ENCODE measurements at places on chromosomes 2 and 18.

GRCh38 chr2:65922794-65923193 is 490.4 kb upstream of the SPRED2 start:
- no peak for DNase-seq

- DNase-seq, result no peak
Measured at GRCh38 chr18:62586151-62586774, 63.4 kb downstream of the ZCCHC2 start.

GRCh38 chr2:18986046-18986445 is 372.4 kb downstream of the OSR1 start:
- no peak for DNase-seq

DNA sequence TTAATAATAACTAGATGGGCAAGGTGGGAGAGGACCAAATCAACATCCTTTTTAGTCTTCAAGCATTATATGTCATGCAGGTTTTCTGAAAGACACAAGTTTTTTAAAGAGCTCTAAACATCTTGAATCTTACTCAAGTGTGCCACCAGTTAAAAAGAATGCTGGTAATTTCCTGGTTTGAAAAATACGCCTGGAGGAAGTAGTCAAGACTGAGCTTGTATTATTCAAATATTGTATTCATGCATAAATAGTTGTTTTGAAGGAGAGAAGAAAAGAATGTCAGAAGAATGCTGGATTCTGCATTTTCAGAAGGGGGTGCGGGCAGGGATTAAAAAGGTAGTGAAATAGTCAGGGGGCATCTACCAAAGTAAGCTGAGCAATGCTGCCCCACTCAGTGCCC is 90.7 kb downstream of the WDPCP start:
- DNase-seq, result no peak

DNA sequence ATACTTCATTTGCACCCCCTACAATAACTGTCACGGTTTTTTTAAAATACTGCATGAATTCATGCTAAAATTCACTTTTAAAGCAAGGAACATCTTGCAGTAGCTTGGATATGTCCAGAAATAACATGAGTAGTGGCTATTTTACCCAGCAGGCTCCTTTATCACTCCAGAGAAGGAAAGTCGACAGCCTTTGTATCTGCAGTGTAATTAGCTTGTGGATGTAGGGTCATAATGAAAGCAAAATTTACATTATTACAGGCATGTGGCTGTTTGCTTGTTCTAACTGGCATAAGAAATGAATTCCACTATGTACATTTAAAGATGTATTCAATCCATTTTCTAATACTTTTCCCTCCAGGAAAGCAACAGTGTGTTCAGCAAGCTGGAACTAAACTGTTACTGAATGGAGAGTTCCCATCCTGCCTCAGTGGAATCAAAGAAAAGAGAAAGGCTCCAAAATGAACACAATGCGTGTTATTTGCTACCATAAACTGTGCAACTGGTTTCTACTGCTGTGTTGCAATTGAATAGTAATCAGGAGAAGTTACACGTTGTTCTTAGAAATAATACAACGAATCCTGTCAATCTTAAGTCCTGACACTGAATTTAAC is 321.2 kb upstream of the VRK2 start:
- DNase-seq, result no peak

DNA sequence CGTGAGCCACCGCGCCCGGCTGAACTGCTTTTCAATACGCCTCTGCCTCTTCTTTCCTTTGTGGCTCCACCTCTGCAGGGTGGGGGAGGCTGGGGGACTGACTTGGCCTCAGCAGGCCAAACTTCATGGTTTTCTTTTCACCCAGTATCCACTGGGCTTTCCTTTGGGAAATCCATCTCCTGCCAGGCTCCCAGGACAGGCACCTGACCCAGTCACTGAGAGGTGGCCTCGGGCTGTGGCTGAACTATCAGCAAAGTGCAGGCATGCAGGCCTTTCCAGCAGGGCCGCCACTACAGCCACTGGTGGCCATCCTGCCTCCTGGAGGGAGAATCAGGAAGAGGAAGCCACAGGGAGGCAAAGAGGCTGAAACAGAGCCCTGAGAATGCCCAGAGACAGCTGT is 33.4 kb upstream of the SEMA4C start:
- no peak for DNase-seq

DNA sequence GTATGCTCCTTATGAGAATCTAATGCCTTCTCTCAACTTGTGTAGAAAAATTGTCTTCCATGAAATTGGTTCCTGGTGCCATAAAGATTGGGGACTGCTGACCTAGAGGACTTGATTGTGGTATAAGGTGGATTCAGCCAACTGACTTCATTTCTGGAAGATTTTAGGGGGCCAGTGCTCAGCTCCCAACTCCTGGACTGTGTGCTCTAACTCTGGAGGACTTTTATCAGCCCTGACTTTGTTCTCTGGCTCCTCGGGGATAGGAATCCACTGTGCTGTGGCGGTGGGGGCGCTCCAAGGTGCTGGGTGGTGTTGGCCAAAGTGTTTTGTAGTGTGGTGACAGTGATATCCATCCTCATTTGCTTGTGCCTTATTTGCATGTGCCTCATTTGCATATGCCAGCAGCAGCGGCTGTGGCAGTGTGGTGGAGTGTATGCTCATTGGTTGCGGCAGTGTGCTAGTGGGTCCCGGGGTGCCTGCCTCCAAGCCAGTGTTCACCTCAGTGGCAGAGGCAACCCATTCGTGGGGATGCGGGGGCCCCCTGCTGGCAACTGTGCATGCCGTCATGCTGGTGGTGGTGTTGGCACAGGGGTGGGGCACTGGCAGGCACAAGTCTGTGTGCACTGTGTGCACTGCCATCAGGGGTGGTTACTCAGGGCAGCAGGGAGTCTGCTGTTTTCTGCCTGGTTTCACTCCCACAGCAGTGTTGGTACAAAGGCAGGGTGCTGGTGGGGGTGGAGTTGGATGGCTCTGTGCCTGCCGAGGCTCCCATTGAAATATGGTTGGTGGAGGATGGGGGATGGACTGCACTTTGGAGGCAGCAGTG is 19.6 kb downstream of the EHBP1 start:
- no peak for DNase-seq

DNA sequence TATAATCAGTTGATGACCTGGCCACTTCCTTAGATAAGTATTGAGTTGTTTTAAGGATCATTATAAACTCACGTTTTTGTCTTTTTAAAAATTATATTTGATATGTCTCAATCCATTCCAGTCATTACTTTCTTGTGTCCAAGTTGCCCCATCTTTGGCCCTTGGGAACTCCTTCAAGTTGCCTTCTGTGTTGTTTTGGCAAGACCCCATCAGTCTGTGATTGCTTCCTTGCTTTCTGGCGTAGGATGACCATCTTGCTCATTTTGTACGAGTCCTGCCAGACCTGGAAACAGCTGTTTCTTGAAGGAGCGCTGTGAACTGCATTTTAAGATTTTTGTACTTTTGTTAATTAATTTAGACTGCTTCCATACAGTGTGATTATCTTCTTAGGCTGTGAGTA is 68.9 kb upstream of the ITM2C start:
- DNase-seq, result no peak

GRCh38 chr2:45000341-45000901 is 8.8 kb downstream of the SIX2 start:
- no peak for DNase-seq

DNA sequence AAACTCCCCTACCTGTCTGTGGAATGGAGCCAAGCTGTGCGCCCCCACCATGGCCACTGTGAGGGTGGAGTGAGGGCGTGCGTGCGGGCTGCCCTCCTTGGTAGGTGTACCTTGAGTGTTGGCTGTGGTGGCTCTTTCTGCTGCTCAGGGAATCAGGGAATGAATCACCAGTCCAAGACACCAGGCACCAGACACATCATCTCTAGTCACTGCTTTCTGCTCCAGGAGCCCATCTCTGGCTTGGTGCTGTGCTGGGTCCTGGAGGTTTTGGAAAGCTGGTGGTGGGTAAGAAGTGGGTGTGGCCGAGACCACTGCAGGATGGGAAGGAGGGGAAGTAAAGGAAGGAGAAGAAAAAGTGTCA is 209.9 kb downstream of the SEPTIN10 start:
- DNase-seq, result no peak

DNA sequence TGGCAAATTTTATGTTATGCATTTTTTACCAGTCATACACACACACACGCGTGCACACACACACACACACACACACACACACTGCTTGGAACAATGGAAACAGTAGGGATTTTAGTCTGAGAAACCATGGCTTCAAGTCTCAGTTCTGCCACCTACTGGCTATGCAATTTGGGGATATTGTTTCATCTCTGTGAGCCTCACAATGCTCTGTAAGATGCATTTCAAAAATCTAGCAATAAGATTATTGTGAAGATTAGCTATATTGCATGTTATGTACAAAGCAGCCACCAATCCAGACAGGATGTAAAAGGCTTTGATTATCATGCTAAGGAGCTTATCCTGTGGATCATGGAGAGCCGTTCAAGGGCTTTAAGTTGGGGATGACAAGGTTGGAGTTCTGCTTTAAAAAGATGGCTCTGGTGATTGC is 401.4 kb downstream of the NBAS start:
- DNase-seq, result no peak

GRCh38 chr2:190935054-190935453 is 54.4 kb downstream of the GLS start:
- no peak for DNase-seq

- DNase-seq, result no peak
Measured at GRCh38 chr2:224436634-224437033, 34.7 kb upstream of the FAM124B start.

DNA sequence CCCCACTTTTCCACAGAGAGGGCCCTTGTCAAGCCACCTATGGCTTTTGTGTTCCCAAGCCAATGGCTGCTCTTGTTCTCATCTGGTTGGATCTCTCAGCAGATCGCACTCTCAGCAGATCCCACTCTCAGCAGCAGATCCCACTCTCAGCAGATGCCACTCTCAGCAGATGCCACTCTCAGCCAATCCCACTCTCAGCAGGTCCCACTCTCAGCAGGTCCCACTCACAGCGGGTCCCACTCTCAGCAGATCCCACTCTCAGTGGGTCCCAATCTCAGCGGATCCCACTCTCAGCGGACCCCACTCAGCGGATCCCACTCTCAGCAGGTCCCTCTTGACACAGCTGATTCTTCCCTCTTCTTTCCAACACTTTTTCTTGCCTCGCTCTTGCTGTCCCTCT is 59.3 kb upstream of the MGAT4A start:
- DNase-seq, result no peak

DNA sequence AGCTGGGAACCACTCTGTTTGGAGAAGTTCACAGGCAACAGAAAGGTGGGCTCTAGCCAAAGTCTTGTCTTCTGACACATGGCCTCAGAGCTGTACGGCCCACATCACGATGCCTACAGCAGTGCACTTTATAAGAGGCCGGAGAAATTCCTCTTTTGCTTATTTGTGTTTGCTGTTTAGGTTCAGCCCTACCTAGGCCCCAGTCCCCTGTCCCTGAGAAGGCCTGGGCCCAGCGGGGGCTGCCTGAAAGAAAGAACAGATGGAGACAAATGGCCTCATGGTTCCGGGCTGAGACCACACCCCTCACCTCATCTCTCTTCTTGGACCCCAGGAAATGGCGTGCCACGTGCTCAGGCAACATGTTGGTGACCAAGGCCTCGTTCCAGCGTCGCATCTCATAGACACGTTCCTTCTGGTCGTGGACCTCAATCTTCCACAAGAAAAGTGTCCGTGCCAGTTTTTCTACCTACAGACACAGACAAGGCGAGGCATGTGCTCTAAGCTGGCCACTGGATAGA is 30.9 kb downstream of the CENPO start:
- no peak for DNase-seq

GRCh38 chr18:58402247-58402646 is 226.6 kb downstream of the ALPK2 start:
- no peak for DNase-seq

DNA sequence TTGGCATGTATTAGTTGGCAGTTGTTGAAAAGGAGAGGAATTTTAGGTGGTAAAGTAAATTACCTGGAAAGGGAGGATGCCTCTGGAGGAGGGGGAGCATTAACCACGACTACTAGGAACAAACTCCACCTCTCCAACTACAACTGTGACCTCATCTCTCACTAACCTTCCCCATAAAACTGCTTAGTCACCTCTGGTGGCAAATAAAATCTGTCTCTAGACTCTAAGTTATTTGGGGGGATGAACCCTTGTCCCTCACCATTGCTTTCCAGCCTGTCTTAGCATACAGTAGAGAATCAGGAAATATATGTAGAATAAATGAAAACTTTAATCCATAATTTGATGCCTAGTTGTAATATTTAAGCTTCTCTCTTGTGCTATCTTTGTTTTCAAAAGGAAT is 27.6 kb upstream of the MYO1B start:
- no peak for DNase-seq

DNA sequence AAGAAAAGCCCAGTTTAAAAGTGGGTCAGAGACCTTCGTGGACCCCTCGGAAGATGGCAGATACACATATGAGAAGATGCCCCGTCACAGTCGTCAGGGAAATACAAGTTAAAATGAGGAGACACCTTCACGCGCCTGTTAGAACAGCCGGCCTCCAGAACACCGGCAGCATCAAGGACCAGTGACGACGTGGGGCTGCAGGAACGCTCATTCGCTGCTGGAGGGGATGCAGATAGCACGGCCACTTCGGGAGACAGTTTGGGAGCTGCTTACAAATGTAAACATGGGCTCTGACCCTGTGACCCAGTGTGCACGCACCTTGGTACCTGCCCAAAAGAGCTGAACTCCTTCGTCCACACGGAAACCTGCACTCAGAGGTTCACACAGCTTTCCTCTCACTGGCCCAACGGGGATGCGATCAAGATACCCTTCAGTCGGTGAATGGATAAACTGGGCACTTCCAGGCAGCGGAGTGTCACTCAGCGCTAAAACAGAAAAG is 83.7 kb upstream of the CTDP1 start:
- no peak for DNase-seq
